WTC11 (cell line): ENCODE measurements at places on chromosomes 3 and 15. TPM values are rescaled to one million over a fixed set of nuclear protein-coding genes. Genes with fewer than 3 reads are reported as not detected.

The ATP13A4 gene
- total RNA-seq = 0.18 to 0.60 TPM (median 0.20 TPM) in 3 replicates

GRCh38 chr15:25246641-25247406 is 192.0 kb downstream of the UBE3A start:
- DNase-seq = peak; percentile 4

- no peak for DNase-seq
These were observed 45.5 kb downstream of the GPR160 start for GRCh38 chr3:170083343-170083742.

DNA sequence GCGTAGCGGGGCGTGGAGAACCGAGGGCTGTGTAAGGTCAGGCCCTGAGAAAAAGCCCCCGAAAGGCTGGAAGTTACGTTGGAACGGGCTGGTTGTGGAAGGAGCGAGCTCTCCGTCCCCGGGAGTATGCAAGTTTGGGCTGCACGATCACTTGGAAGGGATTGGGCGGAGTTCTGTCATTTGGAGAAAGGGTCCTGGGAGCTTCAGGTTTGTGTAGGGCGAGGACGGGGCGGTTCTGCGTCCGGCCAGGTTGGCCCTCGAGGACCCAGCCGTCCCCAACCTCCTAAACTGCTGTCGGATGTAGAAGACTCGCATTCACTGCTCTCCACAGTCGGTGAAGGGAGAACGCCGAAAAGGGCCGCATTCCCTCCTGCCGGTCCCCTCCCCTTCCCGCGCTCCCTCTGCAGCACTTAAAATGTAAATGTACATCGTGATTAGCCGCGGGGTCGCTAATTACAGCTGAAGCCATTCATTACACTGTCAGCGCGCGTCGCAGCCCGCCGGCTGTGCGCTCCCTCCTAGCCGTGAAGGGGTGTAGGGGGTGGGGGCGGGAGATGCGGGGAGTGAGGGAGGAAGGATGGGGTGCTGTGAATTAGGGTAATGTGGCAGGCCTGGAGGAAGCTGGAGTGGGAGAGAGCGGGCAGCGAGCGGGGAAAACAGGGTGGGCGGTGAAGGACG is 2.5 kb upstream of the RPP25 start:
- peak; percentile 63 for DNase-seq

- DNase-seq = no peak
These were observed 1136.1 kb downstream of the OTOL1 start for GRCh38 chr3:162632672-162633071.
